NCI-H526 (cell line): ENCODE measurements at places on chromosomes 16 and 17.

DNA sequence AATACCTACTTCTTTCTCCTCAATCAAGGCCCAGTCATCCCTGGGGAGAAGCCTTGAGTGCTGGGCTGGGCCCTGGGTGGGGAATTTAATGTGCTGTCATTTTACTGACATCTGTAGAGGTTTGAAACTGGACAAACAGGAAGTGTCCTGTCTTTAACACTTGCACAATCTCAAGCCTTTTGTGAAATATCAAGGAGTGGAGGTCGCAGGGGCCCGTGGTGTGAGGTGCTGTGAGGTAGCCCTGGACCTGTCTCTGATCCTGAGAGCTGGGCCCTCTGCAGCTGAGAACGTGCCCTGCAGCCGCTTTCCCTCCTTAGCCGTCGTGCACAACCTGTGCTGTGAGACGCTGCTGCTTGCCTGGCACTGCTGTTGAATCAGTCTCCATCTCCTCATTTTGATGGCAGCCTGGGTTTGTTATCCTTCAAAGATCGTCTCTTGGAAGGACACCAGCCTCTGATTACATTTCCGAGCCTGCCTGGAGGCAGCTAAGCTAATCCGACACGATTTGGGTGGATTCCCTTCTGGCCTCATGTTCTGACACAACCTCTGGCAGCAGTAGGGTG lies 29.9 kb downstream of the SMARCE1 start:
- DNase-seq: no peak

GRCh38 chr16:54923055-54923473 lies 7.6 kb upstream of the IRX5 start:
- DNase-seq: no peak

DNA sequence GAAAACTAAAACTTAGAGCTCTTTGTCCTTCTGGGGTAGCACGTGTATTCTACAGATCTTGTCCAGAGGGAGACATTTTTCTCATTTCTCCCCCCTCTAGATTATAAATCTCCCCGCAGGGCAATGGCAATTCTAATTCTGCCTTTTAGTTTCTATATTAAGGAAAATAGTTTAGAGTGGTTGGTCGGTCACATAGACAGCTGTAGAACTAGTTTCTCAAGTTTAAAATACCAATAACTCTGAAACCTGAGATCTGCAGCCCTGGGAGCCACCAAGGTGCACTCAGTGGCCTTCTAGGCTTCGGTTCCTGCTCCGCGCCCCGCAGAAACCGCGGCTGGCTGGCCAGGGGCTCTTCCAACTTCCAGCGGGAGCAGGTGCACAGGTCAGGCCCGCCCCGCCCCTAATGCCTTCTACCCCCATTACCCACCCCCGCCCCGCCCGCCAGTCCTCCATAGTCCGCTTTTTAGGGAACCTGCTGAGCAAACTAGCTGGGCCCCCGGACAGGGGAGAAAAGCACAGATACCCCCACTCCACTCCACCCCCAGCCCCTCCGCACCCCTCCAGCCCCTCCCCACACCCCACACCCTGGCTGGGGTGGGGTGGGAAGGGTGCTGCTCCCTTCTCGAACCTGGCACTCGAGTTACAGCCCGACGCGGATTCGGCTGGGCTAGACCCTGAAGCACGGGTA lies 431 bp downstream of the SLFN11 start:
- DNase-seq: peak; percentile 86

GRCh38 chr16:4680673-4681470 lies 12.5 kb upstream of the NUDT16L1 start:
- DNase-seq: no peak

GRCh38 chr16:60203525-60204124 lies 1469.5 kb upstream of the GOT2 start:
- no peak for DNase-seq

GRCh38 chr17:53630115-53630514 lies 192.6 kb upstream of the KIF2B start:
- no peak for DNase-seq

GRCh38 chr16:88983771-88984687 lies 7.0 kb upstream of the CBFA2T3 start:
- no peak for DNase-seq

DNA sequence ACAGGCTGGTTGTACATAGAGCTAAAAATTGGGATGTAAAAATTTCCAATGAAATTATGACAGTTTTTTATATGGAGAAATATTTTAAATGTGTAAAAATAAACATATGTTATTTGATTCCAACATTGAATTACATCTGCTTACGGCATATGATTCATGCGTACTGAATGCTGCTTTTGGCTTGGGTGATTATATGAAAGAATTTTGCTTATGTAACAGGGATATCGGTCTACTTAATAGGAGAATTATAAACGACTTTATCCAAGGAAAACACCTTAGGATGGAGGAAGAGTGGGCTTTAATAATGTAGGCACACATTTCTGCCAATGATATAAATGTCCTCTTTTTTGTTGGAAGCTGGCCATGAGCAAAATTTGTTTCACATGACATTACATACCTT lies 197.3 kb upstream of the GOT2 start:
- no peak for DNase-seq

- peak; percentile 43 for DNase-seq
These were observed 26.8 kb downstream of the MPP2 start for GRCh38 chr17:43880420-43880991.

DNA sequence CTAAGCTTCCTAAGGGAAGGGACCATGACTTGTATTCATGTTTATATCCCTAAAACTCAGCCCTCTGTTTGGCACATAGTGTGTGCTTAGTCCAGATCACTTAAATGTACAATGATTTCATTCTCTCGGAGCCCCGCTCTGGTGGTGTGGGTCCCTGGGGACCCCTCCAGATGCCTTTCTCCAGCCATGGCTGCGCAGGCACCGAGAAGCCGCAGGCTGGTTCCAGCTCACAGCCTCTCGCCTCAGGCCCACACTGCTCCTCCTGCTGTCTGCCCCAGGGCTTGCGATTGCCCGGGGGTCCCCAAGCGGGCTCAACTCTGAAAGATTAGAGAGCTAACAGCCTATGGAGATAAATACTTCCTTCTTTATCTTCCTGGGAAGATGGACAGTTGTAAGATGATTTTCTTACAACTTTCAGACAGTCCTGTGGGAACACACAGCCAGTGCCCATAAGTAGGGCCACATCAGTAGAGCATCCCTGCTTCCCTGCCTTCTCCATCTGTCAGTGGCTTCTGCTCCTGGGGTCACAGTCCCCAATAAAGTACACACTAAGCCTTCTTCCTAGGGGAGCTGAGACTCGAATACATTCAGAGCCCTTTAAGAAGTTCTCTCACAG lies 66.2 kb downstream of the CENPV start:
- no peak for DNase-seq

DNA sequence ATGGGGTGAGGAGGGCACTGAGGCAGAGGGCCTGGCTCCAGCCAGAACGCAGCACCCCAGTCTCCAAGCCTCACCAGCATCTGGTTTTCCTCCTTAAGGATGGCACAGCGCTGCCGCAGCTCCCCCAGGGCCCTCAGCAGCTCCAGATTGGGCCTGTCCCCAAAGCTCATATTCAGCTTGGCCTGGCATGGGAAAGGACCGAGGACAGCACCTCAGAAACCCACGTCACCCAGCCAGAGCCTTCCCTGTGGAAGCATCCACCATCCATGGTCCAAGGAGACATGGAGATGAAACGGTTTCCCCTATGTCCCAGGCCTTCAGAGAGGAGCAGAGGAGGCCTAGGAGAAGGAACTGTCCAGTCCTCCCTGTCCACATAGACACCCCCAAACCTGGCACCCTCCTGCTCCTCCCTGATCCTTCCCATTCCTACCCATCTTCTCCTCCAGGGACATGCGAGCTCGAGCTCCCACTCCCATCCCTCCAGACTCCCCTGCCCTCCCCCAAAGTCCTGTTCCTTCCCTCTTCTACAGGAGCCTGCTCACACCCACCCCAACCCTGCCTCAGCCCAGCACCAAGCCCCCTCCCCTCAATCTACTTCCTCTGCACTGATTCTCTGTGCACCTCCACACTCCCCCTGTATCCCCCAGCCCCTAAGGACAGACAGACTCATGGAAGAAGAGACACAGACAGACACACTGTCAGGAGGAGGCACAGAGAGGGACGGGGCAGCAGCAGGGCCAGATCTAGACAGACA lies 1.8 kb downstream of the TSPOAP1 start:
- DNase-seq: no peak

GRCh38 chr17:79338152-79338551 lies 263.5 kb downstream of the ENGASE start:
- no peak for DNase-seq

GRCh38 chr16:29849505-29849904 lies 13.5 kb downstream of the CDIPT start:
- no peak for DNase-seq

DNA sequence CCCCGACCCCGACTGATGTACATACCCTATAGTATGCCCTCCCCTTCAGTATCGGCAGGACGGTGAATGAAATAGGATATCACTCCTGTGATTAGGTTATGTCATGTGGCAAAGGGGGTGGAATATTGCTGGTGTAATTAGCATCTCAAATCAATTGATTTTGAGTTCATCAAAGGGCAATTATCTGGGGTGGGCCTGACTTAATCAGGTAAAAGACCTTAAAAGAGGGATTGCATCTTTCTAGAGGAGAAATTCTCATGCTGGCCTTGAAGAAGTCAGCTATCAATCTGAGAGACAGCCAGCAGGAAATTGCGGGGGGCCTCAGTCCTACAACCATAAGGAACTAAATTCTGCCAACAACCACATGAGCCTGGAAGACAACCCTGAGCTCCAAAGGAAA lies 10.3 kb downstream of the TRIM25 start:
- no peak for DNase-seq

DNA sequence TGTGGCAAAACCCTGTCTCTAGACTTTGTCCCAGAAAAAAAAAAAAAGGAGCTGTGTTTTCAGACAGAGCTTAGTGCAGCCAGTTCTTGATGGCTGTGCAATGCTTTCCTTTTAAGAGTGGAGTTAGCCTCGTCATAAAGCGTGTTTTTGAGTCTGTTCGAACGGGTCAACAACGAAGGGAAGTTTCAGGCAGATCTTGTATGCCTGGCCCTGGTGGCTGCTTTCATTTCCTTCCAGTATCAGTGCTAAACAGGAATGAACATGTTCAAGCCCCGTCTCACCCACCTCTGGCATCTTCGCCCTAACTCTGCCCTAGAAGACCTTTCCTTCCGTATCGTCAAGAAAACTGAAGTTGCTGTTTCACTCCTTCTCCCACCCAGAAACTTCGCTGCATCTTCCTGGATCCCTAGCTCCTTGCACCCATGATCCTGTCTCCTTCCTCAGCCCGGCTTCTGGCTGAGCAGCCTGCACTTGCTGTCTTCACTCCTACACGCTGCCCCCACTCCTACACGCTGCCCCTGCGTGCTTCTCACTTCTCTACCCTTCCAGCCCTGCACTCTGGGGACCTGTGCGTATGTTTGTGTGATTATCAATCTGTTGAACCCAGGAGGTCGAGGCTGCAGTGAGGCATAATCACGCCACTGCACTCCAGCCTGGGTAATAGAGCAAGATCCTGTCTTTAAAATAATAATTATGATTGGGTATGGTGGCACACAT lies 55.3 kb downstream of the USP10 start:
- no peak for DNase-seq
